IMR-90 (cell line): ENCODE measurements at places on chromosomes 5 and 9. TPM values are rescaled to one million over a fixed set of nuclear protein-coding genes. Genes with fewer than 3 reads are reported as not detected.

RHOBTB3 gene
- 356 and 447 TPM in 2 replicates for total RNA-seq

OMD gene
- total RNA-seq = not detected in 2 replicates

GRCh38 chr5:98844865-98845264 is 71.4 kb downstream of the RGMB start:
- no peak overlapping the region for H3K27ac ChIP-seq
- H3K4me1 ChIP-seq = peaks cover 4% of the 10 kb centered on the region
- no peak overlapping the region for H3K4me3 ChIP-seq
- H3K36me3 ChIP-seq = no peaks in the 10 kb centered on the region
- no peak for DNase-seq
- H3K27me3 ChIP-seq = no peaks in the 10 kb centered on the region

- no peak overlapping the region for H3K4me3 ChIP-seq
- H3K27ac ChIP-seq = no peak overlapping the region
- no peak for DNase-seq
- H3K4me1 ChIP-seq = peaks cover 1% of the 10 kb centered on the region; the same call in 1 of the 2 replicates
Observed at GRCh38 chr5:103290846-103291245, 32.3 kb downstream of the MACIR start.

DNA sequence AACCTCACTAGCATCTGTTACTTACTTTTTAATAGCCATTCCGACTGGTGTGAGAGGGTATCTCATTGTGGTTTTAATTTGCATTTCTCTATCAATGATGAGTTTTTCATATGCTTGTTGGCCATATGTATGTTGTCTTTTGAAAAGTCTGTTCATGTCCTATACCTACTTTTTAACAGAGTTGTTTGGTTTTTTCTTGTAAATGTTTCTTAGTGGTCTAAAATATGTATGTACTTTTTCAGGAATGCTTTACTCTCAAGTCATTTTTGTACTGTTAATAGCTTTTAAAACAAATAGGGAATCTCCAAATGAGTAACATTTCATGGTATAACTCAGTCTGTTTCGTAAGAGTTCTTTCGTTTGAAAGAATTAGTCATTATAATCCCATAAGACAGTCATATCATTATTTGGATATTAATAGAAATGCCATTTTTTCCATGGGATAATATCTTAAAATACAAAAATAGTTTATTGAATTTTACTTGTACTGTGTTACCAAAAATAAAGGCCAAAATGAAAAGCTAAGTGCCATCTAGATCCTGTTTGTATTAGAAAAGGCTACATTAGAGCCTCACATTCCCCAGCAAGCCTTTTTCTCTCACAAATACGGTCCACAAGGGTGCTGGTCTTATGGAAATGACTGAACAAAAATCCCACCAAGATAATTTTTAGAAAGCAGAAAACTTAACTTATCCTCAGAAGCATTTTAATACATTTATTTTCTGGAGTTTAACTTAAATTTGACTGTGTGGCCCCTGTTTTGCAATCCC is 247.7 kb downstream of the PJA2 start:
- no peak overlapping the region for H3K4me3 ChIP-seq
- H3K36me3 ChIP-seq = no peaks in the 10 kb centered on the region
- H3K27me3 ChIP-seq = no peaks in the 10 kb centered on the region
- no peak overlapping the region for H3K27ac ChIP-seq
- DNase-seq = peak; percentile 71
- no peaks in the 10 kb centered on the region for H3K4me1 ChIP-seq

- H3K27me3 ChIP-seq = no peaks in the 10 kb centered on the region
- no peak overlapping the region for H3K4me3 ChIP-seq
- H3K36me3 ChIP-seq = no peaks in the 10 kb centered on the region
- peak; percentile 33 for DNase-seq
- H3K4me1 ChIP-seq = peaks cover 30% of the 10 kb centered on the region
Observed at GRCh38 chr9:88949961-88950340, 41.3 kb upstream of the S1PR3 start.

DNA sequence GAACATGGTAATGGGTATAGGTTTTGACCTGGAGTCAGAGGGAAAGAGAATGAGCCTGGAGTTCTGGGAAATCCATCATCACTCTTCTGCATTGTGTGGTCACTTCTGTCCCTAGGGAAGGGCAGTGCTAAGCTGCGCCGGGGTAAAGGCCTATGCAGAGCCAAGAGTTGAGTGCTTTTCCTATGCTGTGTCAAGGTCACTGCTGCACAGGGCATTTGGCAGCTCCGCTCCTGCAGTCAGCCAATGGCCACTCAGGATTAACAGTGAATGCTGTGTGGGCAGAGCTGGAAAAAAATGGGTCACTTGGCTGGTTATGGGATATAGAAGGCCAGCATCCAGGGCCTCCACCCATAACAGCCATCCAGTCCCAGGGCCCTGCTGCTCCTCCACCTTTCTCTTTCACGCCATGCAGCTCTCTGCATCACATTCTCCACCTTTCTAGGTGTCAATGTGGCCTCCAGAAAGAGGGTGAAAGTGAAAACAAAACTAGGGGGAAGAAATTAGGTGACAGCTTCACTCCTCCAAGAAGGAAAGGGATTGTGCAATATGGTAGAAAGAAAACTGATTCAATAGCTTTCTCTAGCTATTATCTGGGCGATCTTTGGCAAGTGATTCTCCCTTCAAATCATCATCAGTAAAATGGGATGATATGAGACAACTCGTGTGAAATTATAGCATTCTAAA is 279.3 kb upstream of the ANKRD55 start:
- H3K27me3 ChIP-seq = peaks cover 3% of the 10 kb centered on the region
- DNase-seq = no peak
- no peak overlapping the region for H3K27ac ChIP-seq
- peaks cover 4% of the 10 kb centered on the region; the same call in 1 of the 2 replicates for H3K4me1 ChIP-seq
- no peaks in the 10 kb centered on the region for H3K36me3 ChIP-seq
- no peak overlapping the region for H3K4me3 ChIP-seq

DNA sequence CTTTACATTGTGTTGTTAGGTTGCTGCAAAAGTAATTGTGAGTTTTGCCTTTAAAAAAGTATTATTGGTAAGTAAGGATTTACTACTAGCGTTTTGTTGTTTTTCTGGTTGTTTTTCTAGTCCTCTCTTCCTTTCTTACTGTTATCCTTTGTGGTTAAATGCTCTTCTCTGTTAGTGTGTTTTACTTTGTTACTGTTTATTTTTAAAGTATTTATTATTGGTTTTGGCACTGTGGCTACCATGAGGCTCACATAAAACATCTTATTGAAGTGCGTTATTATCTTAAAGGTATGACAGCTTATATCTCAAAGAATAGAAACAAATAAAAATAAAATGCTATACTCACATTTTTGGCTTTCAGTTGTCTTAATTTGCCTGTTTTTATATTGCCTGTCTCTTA is 17.6 kb downstream of the DMXL1 start:
- H3K27me3 ChIP-seq = no peaks in the 10 kb centered on the region
- H3K36me3 ChIP-seq = no peaks in the 10 kb centered on the region
- no peaks in the 10 kb centered on the region for H3K4me1 ChIP-seq
- DNase-seq = peak; percentile 1
- no peak overlapping the region for H3K27ac ChIP-seq
- no peak overlapping the region for H3K4me3 ChIP-seq

DNA sequence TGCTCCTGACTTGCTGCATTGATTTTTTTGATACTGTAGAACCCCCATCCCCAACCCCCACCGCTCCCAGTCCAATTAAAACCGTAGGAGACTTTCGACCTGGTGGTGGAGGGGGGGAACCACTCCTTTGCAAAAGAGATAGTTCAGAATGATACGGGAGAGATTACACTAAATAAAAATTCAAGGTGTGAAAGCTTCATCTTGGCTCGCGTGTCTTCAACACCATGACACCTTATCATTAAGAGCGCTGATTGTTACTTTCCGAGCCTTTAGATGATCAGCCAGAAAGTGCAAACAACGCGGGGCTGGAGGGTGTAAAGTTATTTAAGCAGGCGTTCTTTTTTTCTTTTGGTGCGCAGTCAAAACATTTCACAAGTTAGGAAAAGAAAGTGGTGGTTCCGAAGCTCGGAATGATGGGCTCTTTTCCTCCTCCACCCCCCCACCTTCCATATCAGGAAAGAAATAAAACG is 1.3 kb upstream of the ZNF462 start:
- peak overlapping the region; percentile 68 for H3K4me3 ChIP-seq
- H3K27me3 ChIP-seq = peaks cover 12% of the 10 kb centered on the region
- no peak for DNase-seq
- H3K4me1 ChIP-seq = no peaks in the 10 kb centered on the region
- no peaks in the 10 kb centered on the region for H3K36me3 ChIP-seq
